ENCODE measurements at places on chromosomes 7 and 10.

GRCh38 chr10:62996925-62997324 lies 136.2 kb upstream of the NRBF2 start:
- DNase-seq: no peak

DNA sequence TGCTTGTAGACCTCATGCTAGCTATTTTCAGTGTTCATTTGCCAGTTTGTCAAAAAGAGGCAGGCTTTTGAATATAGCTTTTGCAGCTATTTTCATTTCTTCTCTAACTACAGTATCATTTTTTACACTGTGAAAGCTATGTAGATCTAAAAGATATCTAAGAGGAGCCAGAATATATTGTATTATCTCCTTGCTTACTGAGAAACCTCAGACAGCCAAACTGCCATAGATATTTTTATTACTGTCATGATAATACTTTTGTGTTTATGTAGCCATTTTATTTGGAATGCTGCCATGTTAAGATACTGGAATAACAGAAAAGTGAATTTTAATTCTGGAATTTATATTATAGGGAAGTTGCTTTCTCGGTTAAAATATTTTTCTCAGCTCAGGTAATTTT lies 37.2 kb downstream of the ANKIB1 start:
- no peak for DNase-seq

- DNase-seq: peak; percentile 12
Observed at GRCh38 chr7:33334349-33334748, 205.0 kb downstream of the BBS9 start.

GRCh38 chr7:43872406-43873110 lies 3.2 kb upstream of the MRPS24 start:
- DNase-seq: no peak

DNA sequence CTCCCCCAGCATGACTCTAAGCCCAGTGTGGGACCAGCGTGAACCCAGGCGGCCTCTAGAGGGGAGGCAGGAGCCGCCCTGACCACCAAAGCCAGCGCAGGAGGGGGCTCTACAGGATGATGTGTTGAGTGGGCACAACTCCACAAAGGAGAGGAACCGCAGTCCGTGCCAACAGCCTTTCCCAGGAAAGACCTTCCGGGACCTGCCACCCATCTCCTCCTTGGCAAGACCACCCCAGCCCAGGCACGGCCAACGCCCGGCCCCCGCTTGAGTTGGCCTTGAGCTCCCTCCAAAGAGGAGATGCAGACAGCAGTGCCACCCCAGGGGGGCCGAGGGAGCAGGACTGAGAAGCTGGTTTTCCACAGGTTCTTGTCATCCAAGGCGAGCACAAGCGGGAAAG lies 38.9 kb downstream of the PTPRN2 start:
- no peak for DNase-seq

DNA sequence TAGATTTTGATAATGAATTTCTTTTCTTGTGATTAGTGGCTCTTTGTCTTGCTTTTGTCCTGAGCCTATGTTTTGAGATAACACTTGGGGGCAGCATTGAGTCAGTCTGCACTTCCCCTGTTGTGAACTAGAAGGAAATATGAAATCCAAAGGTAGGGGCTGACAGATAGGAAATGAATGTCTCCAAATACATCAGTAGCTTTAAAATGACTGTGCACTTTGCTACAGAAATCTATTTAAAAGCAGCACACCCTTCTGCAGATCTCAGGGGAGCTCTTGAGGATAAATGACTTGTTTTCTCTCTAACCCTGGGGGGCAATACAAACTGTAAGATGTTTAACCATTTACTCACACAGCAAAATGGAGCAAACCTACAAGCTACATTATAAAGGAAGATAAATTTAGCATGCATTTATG lies 176.0 kb upstream of the MYO3A start:
- no peak for DNase-seq

DNA sequence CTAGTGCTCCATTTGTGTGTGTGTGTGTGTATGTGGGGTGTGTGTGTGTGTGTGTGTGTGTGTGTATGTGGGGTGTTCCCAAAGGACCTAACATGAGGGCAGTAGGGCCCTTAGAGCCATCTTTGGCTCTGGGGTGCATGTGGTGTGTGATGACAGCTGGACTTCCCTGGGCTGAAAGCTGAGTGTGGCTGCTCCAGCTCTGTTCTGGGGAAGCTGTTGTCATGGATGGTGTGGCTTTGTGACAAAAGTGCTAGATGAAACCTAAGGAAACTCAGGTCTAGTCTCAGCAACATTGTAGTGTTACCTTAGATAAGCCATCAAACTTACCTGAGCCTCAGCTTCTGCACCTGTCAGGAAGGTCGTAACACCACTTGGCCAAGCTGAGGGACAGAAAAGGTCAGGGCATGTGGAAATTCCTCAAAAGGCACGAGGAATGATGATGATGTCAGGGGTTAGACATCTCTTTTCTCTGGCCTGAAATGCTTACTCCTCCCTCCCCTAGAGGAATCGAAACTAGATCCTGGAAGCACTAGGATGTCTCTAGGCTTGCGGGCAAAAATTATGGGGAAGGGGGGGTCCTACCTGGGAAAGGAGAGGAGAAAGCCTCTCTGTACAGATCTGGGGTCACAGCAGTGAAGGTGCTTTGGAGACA lies 115.4 kb downstream of the RPS24 start:
- DNase-seq: no peak

DNA sequence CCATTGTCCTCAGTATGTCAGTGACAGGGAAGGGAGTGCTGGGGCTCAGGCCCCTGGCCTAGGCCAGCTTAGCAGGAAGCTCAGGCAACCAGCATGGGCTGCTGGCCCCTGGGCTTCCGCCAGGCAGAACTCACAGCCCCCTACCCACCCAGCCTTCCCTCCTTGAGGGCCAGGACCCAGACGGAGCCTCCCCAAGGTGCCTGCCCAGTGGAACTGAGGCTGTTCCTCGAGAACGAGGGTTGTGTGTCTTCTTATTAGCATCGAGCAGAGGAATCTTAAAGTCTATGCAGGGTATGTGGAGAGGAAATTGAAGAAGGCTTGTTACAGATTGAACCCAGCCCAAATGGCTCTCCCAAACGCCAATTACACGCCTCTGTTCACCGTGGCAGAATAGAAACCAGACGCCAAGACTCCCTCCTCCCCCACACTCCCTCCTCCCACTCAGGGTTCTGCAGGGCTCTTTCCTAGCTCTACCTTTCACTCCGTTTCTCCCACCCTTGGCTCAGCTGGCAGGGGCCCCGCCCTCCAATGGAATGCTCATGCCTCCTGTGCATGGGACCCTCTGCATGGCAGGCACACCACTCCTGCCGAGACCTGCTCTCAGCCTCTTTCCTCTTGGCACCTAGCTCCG lies 134.4 kb downstream of the ZMIZ1 start:
- no peak for DNase-seq

- no peak for DNase-seq
Observed at GRCh38 chr10:30456266-30456665, 22.3 kb downstream of the MAP3K8 start.

DNA sequence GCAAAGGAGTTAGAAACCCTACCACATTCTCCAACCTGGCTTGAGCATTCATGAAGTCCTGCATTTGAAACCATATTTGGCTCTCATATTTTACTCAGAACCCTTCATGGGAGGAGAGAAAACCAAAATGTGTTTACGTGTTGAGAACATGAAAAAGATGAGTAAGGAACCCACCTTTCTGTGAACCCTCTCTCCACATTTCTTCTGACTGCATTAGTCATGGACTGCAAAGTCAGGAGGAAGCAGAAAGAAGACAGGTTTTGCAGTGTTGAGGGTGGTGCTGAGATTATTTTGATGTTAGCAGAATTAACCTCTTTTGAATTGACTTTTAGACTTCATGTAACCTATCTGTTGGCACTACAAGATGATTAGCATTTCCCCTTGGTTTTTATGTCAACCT lies 4.9 kb downstream of the IFIT1B start:
- no peak for DNase-seq

GRCh38 chr10:12978891-12979290 lies 22.6 kb downstream of the CCDC3 start:
- no peak for DNase-seq

DNA sequence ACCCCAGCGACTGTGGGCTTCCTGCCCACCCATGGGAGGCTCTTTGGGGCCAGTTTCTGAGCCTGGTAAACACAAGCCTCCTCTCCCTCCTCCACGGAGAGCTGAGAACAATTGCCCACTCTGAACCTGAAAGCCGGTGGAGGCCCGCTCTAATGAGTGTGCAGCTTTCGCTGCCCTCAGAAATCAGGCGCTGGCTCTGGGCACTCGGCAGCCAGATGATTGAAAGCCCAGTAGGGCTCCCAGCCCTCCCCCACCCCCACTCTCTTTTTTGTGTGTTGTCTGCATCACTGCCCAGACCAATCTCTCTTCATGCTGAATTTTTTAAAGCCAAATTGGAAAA lies 438.9 kb downstream of the RPS24 start:
- DNase-seq: no peak

DNA sequence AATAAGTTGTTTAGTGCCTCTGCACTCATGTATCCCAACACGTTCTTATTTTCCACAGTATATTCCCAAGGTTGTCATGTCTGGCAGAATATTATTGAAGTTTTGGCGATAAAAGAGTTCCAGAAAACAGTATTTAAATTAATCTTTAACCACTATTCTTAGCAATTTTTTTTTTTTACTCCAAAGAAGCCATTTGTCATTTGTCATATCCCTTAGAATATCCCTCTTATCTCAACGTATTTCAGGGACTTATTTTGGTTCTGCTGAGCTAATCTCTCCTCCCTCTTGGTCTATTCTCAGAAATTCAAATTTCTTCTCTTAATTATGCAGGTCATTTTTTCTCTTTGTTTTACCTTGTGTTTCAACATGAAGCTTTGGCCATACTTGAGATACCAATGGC lies 643.4 kb downstream of the ANKRD7 start:
- no peak for DNase-seq

- DNase-seq: no peak
Observed at GRCh38 chr10:117441361-117441760, 66.1 kb upstream of the PDZD8 start.

GRCh38 chr10:83433705-83434104 lies 705.6 kb upstream of the GHITM start:
- no peak for DNase-seq

GRCh38 chr7:125241548-125241947 lies 311.9 kb upstream of the POT1 start:
- DNase-seq: no peak

GRCh38 chr7:128791121-128791971 lies at the start of gene CCDC136:
CCDC136 (plus strand) TSS chr7:128791968; CDS start chr7:128792412, 444 bp downstream.
- peak; percentile 5 for DNase-seq

GRCh38 chr7:106367664-106368063 lies 82.9 kb upstream of the NAMPT start:
- no peak for DNase-seq

All from SHP77 treated with DMSO at 0.1 percent for 48 hours (cell line).